Activated CD8-positive, alpha-beta memory T cell treated with anti-CD3 and anti-CD28 coated beads, Interleukin-2, amount 10 ng/mL, durations not matched to agents 7 days and 5 days (primary cell): ENCODE measurements at places on chromosomes 16 and 17. TPM values are rescaled to one million over a fixed set of nuclear protein-coding genes. Genes with fewer than 3 reads are reported as not detected.

DNA sequence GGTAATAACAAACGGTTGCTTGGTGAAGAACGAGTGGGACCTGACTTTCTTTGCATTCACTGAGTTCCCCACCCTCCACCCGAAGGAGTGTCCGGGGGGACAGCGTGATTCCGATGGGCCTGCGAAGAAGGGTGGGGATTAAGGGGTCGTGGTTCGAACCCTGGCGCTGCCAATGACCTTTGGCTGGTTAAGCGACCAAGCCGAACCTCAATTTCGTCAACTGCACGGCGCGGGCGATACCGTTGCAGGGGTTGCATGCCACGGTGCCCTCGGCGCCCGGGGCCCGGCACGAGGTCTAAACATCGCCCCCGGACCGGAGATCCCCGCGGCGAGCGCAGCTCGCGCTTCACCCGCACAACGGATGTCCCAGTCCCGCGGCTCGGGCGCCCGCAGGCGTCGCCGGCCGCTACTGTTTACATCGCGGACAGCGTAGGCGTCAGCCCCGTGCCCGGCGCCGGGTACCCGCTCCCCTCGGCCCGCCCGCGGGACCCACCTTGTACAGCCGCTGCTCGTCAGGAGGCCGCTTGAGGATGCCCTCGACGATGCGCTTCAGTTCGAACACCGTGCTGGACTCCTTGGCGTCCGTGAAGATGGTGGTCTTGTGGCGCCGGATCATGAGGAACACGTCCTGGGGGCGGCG is 460 bp downstream of the ELOB start:
- peak overlapping the region; percentile 81 for H3K27ac ChIP-seq
- DNase-seq = peak; percentile 59
- H3K36me3 ChIP-seq = peaks cover 7% of the 10 kb centered on the region
- peak overlapping the region; percentile 92 for H3K4me3 ChIP-seq

DNA sequence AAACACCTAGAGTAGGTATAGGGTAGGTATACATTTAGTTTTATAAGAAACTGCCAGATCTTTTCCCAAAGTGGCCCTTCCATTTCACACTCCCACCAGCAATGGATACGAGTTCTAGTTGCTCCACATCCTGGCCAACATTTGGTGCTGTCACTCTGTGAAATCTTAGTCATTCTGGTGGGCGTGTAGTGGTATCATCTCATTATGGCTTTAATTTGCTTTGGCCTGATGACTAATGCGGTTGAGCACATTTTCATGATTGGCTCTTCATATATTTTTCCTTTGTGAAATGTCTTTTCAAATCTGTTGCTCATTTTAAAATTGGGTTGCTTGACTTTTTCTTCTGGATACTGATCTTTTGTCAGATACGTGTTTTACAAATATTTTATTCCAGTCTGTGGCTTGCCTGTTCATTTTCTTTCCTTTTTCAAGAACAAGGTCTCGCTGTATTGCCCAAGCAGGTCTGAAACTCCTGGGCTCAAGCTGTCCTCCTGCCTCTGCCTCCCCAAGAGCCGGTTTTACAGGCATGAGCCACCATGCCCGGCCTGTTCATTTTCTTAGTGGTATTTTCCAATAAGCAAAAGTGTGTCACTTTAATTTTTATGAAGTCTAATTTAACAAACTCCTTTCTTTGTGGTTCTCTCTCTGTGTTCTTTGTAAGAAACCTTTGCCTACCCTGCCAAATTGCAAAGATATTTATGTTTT is 192.4 kb downstream of the SEC14L1 start:
- H3K4me1 ChIP-seq = peaks cover 29% of the 10 kb centered on the region
- peaks cover 20% of the 10 kb centered on the region for H3K36me3 ChIP-seq
- no peaks in the 10 kb centered on the region for H3K27me3 ChIP-seq
- no peak overlapping the region for H3K4me3 ChIP-seq
- peak; percentile 60 for DNase-seq

- H3K27ac ChIP-seq = peak overlapping the region; percentile 73
- H3K4me1 ChIP-seq = peaks cover 76% of the 10 kb centered on the region
- H3K27me3 ChIP-seq = no peaks in the 10 kb centered on the region
- peaks cover 11% of the 10 kb centered on the region for H3K36me3 ChIP-seq
- H3K4me3 ChIP-seq = no peak overlapping the region
- DNase-seq = peak; percentile 65
Observed at GRCh38 chr17:67434061-67434525, 57.0 kb downstream of the PITPNC1 start.

DNA sequence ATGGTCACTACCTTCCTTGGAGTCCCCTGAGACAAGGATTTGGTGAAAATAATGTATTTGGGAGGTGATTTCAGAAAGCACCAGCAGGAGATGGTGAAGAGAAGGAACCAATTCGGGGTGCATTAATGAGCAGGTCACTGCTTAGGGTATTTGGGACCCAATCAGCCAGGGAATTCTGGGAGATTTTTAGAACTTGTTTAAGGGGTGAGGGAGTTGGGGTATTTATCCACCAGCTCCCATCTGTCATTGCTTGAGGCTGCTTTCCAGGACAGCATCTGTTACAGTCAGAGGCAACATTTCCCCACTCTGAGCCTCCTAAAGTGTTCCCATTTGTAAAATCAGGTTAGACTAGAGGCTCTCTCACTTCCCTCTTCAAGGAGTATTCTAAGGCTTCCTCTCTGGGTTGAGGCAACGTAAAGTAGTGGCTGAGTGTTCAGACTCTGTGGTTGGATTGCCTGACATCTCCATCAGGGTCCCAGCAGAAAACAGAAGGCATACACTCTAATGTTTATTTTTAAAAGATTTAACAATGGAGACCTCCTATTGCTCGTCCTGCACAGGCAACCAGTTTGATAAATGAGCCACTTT is 60.9 kb downstream of the CLEC19A start:
- DNase-seq = no peak
- H3K36me3 ChIP-seq = no peaks in the 10 kb centered on the region
- peaks cover 14% of the 10 kb centered on the region for H3K27me3 ChIP-seq
- no peaks in the 10 kb centered on the region for H3K4me1 ChIP-seq
- no peak overlapping the region for H3K27ac ChIP-seq

- no peak for DNase-seq
- no peaks in the 10 kb centered on the region for H3K27me3 ChIP-seq
- H3K36me3 ChIP-seq = no peaks in the 10 kb centered on the region
Observed at GRCh38 chr16:65316808-65317207, 194.9 kb upstream of the CDH11 start.

GRCh38 chr17:61396586-61397085 is 3.0 kb upstream of the TBX2 start:
- no peak for DNase-seq
- H3K27me3 ChIP-seq = peaks cover 50% of the 10 kb centered on the region
- H3K27ac ChIP-seq = no peak overlapping the region
- no peak overlapping the region for H3K4me3 ChIP-seq
- H3K4me1 ChIP-seq = peaks cover 14% of the 10 kb centered on the region
- H3K36me3 ChIP-seq = no peaks in the 10 kb centered on the region

- peak overlapping the region; percentile 79 for H3K27ac ChIP-seq
- no peaks in the 10 kb centered on the region for H3K27me3 ChIP-seq
- peaks cover 24% of the 10 kb centered on the region for H3K36me3 ChIP-seq
- no peak overlapping the region for H3K4me3 ChIP-seq
Observed at GRCh38 chr17:3770466-3770865, 30.5 kb downstream of the ITGAE start.

- peaks cover 15% of the 10 kb centered on the region for H3K4me1 ChIP-seq
- H3K27ac ChIP-seq = peak overlapping the region; percentile 68
Observed at GRCh38 chr16:82010649-82011048, 621 bp downstream of the SDR42E1 start.

GRCh38 chr17:73261952-73262675 is 434 bp upstream of the CPSF4L start:
- no peak for DNase-seq
- no peaks in the 10 kb centered on the region for H3K36me3 ChIP-seq
- H3K4me1 ChIP-seq = no peaks in the 10 kb centered on the region
- H3K27me3 ChIP-seq = no peaks in the 10 kb centered on the region
- H3K27ac ChIP-seq = no peak overlapping the region

DNA sequence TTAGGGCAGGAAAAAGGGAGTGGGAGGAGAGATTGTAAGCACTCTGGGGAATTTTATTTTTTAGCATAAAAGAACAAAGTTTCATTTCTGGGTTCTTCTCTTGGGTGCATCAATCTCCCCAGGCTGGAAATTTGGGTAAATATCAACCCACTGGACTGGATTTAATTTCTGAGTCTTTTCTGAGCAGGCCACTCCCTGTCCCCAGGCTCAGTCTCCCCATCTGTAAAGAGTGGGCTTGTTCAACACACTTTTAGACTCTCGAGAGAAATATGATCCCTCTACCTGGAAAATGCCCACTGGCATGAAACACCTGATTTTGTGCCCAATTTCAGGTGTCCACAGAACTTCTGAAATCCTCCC is 617 bp upstream of the VTN start:
- H3K27ac ChIP-seq = peak overlapping the region; percentile 73
- no peaks in the 10 kb centered on the region for H3K27me3 ChIP-seq
- H3K36me3 ChIP-seq = no peaks in the 10 kb centered on the region
- H3K4me3 ChIP-seq = peak overlapping the region; percentile 82

GRCh38 chr17:29933379-29933778 is 3.4 kb upstream of the SSH2 start:
- peaks cover 7% of the 10 kb centered on the region for H3K36me3 ChIP-seq
- no peak overlapping the region for H3K27ac ChIP-seq
- no peaks in the 10 kb centered on the region for H3K27me3 ChIP-seq
- H3K4me3 ChIP-seq = no peak overlapping the region
- H3K4me1 ChIP-seq = peaks cover 10% of the 10 kb centered on the region

- no peak overlapping the region for H3K27ac ChIP-seq
- H3K4me1 ChIP-seq = peaks cover 2% of the 10 kb centered on the region
- no peaks in the 10 kb centered on the region for H3K36me3 ChIP-seq
- DNase-seq = no peak
Observed at GRCh38 chr16:25553711-25554436, 137.9 kb upstream of the HS3ST4 start.

USP22 gene
- total RNA-seq = 120 TPM

BRIP1 gene
- total RNA-seq = 23.8 TPM
